ENCODE measurements at places on chromosomes 6 and 20. TPM values are rescaled to one million over a fixed set of nuclear protein-coding genes. Genes with fewer than 3 reads are reported as not detected.

- DNase-seq: no peak
Measured at GRCh38 chr6:5513408-5513807, 252.1 kb downstream of the FARS2 start.

DNA sequence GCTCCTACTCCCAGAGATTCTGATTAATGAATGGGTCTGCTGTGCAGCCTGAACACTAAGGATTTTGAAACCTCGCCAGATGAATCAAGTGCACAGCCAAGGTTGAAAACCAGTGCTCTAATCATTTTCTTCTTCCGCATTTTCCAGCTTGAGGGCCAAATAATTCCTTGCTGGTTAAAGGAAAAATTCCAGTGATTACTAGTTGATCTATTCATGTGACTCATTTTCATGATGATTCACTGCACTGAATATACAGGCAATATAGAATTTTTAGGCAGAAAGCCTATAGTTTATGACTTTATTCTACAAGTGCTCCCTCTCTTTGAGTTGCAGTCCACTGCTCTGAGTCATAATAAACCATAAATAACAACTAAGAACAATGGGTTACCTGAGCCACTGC is 80.6 kb upstream of the PROKR2 start:
- DNase-seq: no peak

GRCh38 chr6:12381587-12381986 is 91.4 kb downstream of the EDN1 start:
- no peak for DNase-seq

- no peak for DNase-seq
Measured at GRCh38 chr6:49626811-49627210, 9.8 kb downstream of the RHAG start.

Gene RAB32
- 88.6 TPM for total RNA-seq

Gene ADGRF1
- total RNA-seq: not detected

- DNase-seq: no peak
Measured at GRCh38 chr20:50291254-50292078, 100.8 kb downstream of the CEBPB start.

Gene LST1
- total RNA-seq: not detected

DNA sequence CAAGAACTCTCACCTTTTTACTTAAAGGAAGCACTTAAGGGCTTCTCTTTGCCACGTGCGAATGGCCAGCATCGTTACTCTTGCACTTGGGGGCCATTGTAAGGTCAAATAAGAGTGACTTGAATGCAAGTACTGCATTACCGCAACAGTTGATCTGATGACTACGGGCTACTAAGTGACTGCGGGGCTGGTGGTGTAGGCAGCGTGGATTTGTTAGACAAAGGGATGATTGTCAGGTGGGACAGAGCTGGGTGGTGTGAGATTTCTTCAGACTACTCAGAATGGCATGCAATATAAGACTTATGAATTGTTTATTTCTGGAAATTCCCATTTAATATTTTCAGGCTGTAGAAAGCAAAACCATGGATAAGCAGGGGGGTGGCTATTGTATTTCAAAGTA is 199.7 kb upstream of the UST start:
- no peak for DNase-seq

GRCh38 chr6:62978920-62979319 is 232.3 kb upstream of the FKBP1C start:
- no peak for DNase-seq

Gene CD24
- total RNA-seq: 299 TPM

Gene NKX2-2
- total RNA-seq: 5.7 TPM

DNA sequence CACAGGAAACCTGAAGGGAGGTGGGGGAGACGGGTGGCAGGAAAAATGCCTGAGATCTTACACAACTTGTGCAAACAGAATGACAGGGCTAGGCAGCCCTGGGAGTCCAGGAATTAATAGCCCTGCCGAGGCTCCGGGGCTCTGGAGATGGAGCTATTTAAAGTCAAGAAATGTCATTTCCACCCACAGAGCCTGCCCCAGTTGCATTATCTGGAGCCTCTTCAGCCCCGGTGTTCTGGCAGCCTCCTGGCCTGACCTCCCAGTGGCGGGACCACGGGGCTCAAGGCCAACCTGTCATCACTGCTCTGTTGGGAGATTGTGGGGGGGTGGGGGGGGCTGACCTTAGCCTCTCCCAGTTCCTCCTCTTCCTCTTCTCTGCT is 28.5 kb upstream of the SCUBE3 start:
- DNase-seq: peak; percentile 78

- DNase-seq: no peak
Measured at GRCh38 chr6:111781041-111781708, 92.1 kb downstream of the FYN start.

GRCh38 chr6:3650959-3651697 is 100.4 kb downstream of the PXDC1 start:
- DNase-seq: no peak

- no peak for DNase-seq
Measured at GRCh38 chr6:150619275-150619674, 19.6 kb downstream of the PLEKHG1 start.

Gene NHLRC1
- 1.3 TPM for total RNA-seq

Gene SEMG1
- total RNA-seq: not detected

GRCh38 chr20:11372876-11373790 is 544.6 kb upstream of the BTBD3 start:
- DNase-seq: peak; percentile 57

DNA sequence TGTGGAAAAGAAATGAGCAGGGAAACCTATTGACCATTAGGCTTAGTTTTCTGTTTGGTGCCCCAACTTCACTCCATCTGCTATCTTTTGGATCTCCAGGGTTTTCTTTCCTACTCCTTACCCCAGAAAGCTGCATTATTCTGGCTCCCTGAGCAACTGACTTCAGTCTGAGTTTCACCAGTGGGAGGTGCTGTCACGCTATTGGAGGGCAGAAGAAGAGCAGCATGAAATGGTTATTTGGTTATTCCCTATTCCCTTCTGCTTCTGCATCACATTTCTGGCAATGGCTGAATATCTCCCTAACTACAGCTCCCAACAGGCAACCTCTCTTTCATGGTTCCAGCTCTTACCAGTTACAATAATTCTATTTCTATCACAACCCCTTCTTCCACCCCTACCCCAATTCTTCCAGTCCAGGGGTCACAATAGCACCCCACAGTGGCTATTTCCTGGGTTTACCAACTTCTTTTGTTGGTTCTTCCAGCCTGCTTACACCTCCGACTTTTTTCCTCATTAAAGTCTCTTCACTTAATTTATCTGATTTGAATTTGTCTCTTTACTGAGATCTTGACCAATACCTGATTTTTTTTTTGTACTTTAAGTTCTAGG is 311.5 kb downstream of the PLCB1 start:
- no peak for DNase-seq

GRCh38 chr20:24872291-24873024 is 76.6 kb upstream of the CST7 start:
- DNase-seq: no peak

DNA sequence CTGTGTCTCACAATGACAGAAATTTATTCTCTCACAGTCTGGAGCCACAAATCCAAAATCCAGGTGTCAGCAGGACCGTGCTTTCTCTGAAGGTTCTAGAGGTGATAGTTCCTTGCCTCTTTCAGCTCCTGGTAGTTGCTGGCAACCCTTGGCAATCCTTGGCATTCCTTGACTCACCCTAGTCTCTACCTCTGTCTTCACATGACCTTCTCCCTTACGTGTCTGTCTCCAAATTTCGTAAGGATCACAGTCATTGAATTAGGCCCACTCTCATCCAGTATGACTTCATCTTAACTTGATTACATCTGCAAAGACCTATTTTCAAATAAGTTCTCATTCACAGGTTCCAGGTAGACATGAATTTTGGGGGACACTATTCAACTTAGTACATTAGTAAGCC is 143.1 kb downstream of the CEP57L1 start:
- DNase-seq: no peak

GRCh38 chr6:128919412-128920180 is 36.7 kb downstream of the LAMA2 start:
- no peak for DNase-seq

DNA sequence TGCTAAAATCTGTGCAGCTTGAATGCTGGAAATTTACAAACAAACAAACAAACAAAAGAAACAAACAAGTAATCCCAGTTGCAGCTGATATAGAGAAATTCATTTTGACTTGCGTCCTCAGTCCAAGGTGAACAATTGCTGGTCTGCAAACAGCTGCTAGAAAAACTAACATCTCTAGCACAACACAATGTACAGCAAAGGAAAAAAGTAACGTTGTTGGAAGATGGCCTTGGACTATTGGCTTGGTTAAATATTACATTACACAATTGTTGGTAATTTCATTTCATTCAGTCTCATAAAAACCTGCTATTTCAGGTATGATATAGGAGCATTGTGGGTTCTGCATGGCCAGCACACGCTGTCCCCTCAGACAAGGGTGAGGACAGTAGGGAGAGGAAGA is 50.0 kb downstream of the STMND1 start:
- no peak for DNase-seq

GRCh38 chr6:32254761-32255198 is 30.9 kb upstream of the NOTCH4 start:
- no peak for DNase-seq

Gene TAAR2
- not detected for total RNA-seq

GRCh38 chr6:41352396-41352795 is 17.0 kb downstream of the NCR2 start:
- peak; percentile 27 for DNase-seq

- DNase-seq: no peak
Measured at GRCh38 chr6:35724471-35724870, 12.4 kb upstream of the ARMC12 start.

Gene UBE2V1
- 51.1 TPM for total RNA-seq

- DNase-seq: no peak
Measured at GRCh38 chr20:60921022-60921622, 330.9 kb upstream of the CDH4 start.

DNA sequence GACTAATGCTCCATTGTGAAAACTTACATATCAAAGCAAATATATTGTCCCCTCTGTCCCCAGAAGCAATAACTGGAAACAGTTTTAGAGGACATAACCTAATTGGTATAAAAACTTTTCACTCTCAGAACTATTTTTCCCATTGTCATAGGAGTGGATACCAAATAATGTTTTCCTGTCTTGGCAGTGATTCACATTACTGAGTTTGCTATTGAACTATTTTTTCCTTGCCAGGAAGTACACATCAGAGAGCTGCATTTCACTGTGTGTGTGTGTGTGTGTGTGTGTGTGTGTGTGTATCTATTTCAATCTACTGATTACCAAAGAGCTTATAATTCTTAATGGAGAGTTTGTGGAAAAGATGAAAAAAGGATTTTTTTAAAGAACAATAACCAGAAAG is 45.4 kb downstream of the AKAP12 start:
- no peak for DNase-seq

DNA sequence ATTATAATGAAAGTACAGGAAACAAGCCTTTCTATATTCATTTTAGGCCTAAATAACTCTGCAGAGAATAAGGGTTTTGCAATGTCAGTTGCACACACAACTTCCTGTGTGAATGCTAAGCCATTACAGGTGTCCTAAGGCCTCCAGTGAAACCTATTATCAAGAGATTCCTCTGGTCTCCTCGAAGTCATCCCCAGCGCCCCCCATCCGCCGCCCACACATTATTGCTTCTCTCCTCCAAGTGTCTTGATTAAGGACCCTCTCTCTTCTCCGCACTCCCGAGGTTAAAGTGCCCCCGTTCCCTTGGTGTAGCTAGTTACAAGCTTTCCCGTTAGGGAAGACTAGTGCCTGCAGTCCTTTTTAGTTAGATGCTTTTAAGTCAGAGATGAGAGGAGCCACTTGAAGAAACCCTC is 1.3 kb downstream of the HIVEP2 start:
- DNase-seq: no peak

- DNase-seq: no peak
Measured at GRCh38 chr6:154258064-154258757, 98.4 kb downstream of the IPCEF1 start.

GRCh38 chr6:21741221-21742109 is 147.9 kb downstream of the SOX4 start:
- DNase-seq: no peak

DNA sequence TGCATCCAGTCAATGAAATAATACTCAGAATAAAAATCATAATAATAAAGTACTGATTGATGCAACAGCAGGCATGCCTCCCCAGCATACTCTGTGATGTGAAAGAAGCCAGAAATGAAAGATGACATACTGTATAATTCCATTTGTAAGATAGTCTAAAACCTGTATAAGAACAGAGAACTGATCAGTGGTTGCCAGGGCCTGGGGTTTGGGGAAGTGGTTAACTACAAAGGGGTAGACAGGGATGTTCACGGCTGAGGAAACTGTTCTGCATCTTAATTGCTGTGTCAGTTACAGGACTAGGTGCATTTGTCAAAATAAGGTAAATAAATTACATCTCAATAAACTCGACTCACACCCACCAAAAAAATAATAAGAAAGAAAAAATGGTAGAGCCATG is 81.3 kb upstream of the BMP2 start:
- no peak for DNase-seq

Gene CGAS
- total RNA-seq: 0.05 TPM

DNA sequence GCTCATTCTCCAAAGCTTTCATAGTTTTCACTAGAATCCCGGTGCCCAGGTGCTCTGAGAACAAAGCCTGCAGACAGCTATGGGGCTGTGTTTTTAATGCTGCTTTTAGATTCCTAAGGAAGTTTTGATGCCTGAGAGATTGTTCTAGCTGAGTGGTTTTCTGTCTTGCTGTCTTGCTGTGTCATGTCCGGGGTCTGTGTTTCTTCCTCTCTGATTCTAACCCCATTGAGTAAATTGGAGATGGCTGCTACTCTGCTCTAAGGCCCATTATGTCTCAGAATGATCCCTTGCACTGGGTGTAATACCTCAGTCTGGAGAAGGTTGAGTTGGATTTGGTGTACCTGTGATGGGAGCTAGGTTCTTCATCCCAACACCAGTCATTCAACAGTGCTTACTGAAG is 63.4 kb downstream of the ARID1B start:
- no peak for DNase-seq

DNA sequence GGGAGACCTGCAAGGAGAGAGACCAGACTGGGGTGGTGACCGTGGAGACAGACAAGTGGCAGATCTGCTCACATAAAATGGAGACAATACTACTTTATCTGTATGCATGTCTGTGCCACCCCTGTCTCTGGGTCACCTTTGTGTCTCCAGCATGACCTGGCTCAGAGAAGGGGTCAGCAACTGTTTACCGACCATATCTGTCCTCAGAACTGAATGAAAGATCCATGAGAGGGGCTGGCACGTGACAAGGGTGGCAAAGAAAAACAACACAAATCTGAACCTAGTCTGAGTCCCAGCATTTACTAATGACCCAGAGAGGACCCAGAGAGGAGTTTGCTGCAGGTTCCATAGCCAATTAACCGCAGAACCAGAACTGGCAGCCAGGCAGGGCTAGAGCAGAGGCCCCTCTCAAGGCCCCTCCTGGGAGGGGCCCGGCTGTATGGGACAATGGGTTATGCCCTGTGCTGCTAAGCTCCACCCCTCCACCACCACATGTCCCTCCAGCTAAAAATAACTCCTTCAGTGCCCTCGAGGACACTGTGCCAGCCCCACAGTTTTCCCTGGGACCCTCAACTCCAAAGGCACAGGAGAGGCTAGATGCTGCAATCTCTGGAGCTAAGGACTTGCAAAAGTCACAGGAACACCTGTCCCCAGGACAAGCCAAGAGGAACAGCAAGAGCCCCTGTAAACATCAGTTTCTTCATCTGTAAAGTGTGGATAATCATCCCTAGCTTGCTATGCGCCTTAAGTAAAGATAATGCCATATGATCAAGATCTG is 2.2 kb downstream of the AHCY start:
- DNase-seq: no peak

GRCh38 chr20:23096986-23097520 is 10.9 kb upstream of the CD93 start:
- no peak for DNase-seq

Gene CDC5L
- 38.0 TPM for total RNA-seq

- DNase-seq: no peak
Measured at GRCh38 chr6:1296542-1296941, 15.4 kb upstream of the FOXQ1 start.

- no peak for DNase-seq
Measured at GRCh38 chr20:25199473-25200260, 4.2 kb downstream of the ENTPD6 start.
